ENCODE measurements at places on chromosomes 1 and 21.

DNA sequence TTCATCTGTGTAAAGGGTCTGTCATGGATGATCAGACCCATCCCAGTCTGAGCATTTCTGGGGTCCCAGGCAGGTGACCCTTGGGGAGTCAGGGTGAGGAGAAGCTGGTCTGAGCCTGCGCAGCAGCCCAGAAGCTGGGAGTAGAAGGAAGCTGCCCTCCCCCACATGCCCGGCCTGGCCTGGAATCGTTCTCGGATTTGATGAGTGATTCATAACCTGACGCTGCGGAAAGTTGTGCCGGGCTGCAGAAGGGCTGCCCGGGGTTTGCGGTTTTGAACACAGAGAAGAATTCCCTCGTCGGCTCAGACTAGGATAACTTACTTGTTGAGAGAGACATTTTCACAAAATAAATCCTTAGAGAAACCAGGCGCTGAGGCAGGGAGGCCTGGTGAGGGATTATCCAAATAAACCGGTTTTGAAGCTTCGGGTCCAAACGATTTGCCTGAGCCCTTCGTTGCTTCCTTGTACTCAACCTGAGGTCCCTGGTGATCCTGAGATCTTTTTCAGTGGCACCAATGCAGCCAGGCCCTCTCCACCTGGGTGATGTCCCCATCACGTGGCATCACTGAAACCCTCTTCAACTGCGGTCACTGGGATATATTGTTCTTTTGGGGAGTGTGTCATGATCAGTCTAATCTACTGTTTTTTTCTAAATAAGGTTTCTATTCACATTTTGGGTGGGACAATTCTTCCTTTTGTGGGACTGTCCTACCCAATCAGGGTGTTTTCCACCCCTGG, 29.2 kb downstream of the EPHB2 start:
- DNase-seq, result no peak

DNA sequence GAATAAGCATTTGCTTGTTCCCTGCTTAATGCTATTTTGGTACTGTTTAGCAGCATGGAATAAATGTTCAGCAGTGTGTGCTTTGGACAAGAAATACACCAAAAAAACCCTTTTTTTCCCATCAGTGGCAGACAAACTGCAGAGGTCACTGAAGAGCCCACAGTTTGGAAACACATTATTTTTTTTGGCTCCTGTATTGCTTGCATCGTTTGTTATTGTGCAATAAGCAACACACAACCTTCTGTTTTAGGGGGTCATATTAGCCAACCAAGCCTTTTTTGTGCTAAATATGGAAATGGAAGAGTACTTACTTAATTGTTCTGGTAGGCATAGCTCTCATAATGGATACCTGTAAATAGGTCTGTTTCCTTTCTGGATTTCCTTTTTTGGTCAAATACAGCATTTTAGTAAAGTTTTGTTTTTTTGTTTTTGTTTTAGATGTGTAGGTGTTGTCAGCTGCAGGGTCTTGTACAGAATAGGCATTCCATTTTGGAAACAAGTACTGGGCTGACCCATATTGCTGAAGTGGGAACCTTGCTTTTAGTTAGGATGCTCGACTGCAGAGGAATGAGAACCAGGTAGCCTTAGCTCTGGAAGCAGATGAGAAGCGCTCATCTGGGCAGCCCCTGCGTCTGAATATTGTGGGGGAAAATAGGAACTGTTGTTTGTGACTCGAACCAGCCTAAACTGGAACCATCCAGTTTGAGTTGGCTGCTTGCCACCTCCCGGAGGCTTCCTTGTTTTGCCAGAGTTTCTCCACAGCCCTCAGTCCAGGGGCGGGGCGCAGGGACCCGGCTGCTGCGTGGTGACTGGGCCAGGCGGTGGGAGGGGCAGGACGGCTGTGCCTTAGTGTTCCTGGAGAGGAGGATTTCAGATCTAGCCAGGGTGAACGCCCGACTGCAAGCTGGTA, 38.4 kb downstream of the SPEN start:
- peak; percentile 47 for DNase-seq

DNA sequence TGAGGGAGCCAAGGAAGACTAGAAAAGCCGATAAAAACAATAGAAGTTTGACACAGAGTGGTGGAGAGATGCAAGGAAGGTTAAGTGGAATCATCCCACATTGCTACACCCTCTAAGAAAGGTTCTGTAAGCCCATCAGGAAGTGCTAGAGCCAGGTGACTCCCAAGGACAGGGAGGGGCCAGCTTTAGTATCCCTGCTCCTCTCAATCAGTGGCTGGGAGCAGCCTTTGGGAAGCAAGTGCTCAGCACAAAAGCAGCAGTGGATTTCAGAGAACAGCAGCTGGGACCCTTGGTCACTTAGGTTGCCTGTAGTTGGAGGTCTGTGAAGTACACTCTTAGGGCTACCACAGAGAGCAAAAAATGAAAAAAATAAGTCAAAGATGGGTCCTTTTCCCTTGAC, 42.5 kb downstream of the NME7 start:
- no peak for DNase-seq

DNA sequence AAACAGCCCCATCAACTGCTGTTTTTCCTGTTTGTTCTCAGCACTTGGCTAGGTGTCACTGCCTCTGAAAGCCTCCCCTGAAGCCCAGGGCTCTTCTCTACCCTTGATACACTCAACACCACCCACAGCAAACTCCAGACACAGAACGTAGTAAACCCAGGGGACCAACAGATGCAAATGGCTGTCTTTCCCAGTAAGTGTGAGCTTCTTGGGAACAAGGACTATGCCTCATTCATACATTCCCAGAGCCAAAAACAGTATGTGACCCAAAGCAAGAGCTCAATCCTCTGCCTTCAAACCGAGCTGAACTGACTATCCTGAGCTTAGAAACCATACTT, 4.4 kb downstream of the LBR start:
- DNase-seq, result no peak

DNA sequence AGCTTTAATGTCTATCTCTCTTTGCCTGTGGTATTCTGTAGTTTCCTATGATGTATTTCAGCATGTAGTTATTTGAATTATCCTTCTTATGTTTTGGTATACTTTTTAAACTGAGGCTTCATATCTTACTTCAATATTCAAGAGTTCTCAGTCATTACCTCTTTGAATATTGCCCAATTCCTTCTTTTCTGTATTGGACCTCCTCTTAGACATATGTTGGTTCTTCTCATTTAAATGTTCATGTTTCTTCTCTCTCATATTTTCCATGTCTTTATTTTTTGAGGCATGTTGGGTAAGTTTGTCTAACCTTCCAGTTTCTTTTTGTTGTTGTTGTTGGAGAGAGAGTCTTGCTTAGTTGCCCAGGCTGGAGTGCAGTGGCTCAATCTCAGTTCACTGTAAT, 140.6 kb downstream of the MRPS6 start:
- no peak for DNase-seq

DNA sequence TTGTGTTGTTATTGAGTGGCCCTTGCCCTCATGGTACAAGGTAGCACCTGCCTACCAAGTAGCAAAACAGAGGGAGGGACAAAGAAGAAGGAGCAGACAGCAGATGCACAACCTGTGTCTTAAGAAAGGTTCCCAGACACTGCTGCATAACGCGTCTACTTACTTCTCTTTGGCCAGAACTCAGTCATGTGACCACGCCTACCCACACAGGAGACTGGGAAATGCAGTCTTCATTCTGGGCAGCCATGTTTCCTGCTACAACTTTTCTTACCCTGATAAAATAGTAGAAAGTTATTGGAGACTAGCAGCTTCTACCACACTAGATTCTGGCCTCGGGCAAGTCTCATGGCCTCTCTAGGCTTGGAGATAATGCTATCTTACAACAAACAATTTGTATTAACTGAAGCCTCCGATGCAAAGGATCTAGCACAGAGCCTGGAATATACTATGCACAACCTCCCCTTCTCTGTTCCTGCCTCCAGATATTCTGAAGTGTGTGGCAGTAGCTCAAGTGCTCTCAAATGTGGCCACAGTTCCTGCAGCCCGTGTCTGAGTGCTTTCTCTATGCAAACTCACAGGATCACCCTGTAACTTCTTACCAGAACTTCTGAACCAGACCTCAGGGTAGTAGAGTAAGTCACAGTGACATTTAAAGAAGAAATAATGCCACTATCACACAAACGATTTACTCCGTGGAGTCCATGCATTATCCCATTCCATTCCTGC, 34.1 kb upstream of the BTG2 start:
- DNase-seq, result peak; percentile 82

DNA sequence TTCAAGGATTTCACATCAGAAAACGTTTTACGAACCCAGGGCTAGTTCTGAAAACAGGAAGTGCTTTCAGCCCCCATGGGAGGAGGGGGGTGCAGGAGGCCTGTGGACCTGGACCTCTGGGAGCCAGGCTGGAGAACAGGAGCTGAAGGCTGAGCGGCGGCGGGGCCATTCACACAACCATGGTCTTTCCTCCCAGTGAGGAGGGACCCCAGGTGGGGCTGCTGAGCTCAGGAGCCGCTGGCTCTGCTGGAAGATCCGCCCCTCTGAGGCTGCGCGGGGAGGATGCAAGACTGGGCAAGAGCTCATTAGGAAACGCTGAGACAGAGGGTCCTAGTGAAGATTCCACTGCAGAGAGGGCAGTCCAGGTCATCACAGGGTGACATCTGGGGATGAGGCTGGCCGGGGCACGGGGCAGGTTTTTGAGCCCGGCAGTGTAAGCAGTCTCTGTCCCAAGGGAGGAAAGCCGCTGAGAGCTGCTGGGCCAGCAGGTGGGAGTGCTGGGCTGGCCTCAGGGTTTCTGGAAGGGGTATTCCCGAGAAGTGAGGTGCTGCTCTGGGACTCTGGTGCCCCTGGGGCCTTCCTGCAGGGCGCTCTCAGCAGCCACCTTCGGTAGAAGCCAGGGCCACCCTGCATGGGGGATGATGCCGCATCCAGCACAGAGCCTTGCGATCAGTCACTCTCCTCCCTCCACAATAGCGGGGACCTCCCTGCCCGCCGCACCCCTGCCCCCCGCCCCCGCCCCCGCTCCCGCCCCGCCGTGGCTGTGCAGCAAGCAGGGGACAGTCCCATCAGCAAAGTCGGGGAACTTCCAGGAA, 7.5 kb downstream of the MX2 start:
- peak; percentile 65 for DNase-seq

DNA sequence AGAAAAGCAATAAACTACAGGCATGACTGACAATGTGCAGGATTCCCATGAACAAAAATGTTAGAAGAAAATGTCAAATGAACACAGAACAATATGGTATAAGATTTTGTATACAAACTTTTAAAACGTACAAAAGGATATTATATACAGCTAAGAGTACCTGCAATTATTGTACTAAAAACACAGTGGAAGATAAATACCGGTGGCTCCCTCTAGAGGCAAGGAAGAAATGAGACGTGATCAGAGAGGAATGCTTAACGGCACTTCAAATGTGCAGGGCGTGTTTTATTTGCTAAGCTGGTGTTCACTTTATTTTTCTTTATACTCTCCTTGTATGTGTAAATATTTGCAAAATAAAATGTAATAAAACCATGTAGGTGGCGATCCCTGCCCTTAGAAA, 191.8 kb upstream of the SAMSN1 start:
- DNase-seq, result peak; percentile 66

- DNase-seq, result no peak
Observed at GRCh38 chr1:222750651-222751050, 13.6 kb downstream of the FAM177B start.

DNA sequence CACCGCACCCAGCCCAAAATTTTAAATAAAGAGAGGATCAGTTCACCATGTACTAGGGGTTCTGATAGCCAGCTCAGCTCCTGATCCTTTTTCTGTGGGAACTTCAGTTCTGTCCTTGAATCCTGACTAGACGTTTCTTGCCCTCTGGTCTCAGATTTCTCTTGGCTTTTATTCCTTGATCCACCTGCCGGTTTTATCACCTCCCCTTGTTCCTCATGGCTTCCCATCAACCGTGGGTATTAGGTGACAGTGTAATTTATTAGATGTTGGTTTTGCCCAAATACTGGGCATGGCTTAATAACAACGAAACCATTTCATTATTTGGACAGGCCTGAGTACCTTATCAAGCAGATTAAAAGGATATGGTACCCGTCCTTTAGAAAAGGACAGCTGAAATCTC, 22.5 kb downstream of the SLC45A1 start:
- no peak for DNase-seq

- no peak for DNase-seq
Observed at GRCh38 chr1:214719207-214719606, 116.2 kb downstream of the CENPF start.

DNA sequence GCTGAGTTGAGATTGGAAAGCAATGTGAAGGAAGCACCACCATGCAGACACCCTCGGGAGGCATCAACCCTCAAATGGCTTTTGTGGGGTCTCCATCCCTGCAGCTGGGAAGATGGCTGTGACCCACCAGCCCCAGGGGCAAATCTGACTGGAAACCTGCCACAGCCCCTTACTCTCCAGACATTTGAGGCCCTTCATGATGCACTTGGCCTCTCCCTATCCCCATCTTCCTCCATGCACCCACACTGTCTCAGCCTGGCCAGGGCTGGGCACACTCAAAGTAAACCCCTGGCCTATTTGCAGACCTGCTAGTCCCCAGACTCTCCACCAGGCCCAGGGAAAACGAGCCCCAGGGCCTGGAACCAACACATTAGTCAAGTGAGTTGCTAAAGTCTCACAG, 205.2 kb downstream of the MATN1 start:
- no peak for DNase-seq

- DNase-seq, result no peak
Observed at GRCh38 chr1:15353839-15354579, 55.7 kb upstream of the EFHD2 start.

- no peak for DNase-seq
Observed at GRCh38 chr1:98702976-98703375, 41.5 kb downstream of the SNX7 start.

- no peak for DNase-seq
Observed at GRCh38 chr1:17188217-17188616, 16.7 kb upstream of the PADI1 start.

DNA sequence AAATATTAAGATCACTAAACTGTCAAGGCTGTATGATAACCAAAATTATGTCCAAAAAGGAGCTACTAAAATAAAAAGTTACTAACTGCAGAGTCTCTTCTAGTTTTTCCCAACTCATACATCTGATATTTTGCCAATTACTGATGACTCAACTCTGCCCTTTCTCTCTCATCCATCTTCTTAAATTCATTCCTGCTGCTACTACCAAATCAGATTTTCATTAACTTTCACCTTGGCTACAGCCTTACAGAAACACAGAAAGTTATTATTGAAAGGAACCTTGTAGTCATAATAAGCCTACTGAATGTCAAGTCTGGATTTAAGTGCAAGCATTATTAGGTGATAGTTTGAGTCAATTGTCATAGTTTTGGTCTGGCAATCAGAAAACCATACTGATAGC, 273.1 kb downstream of the DPYD start:
- DNase-seq, result no peak

DNA sequence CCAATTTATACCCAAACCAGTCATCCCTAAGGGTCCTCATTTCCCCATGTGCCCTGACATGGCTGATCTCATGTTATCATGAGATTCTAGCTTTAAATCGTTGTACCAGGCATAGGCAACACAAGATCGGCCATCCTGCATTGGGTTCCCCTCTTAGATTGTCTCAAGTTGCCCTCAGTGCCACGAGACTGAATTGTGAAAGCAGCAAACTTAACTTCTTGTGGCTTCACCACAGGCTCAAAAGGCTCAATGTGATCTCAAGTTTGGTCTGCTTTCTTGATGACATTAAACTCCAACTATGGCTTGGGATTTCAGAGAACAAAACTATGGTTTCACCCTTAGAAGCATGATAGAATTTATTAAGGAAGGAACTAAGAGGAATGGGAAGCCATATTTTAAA, 168.5 kb upstream of the SYT6 start:
- DNase-seq, result no peak

GRCh38 chr1:168430321-168430720, 113.5 kb downstream of the XCL2 start:
- no peak for DNase-seq

All from CD4-positive, alpha-beta T cell treated with Interleukin-17A for 4 hours (primary cell).